ENCODE measurements at places on chromosomes 16 and 17.
A peak's percentile ranks its signal among the peaks of the same experiment; 100 is the strongest.

DNA sequence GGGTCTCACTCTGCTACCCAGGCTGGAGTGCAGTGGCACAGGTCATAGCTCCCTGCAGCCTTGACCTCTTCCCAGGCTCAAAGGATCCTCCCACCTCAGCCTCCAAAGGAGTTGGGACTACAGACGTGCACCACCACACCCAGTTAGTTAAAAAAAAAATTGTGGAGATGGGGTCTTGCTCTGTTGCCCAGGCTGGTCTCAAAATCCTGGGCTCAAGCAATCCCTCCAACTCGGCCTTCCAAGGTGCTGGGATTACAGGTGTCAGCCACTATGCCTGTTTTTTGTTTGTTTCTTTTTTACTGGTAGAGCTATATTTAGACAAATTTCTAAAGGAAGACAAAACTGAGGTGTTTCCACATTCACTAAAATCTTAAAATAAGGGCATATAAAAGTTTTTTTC, 1.7 kb downstream of the CMTR2 start:
- no peak for DNase-seq

DNA sequence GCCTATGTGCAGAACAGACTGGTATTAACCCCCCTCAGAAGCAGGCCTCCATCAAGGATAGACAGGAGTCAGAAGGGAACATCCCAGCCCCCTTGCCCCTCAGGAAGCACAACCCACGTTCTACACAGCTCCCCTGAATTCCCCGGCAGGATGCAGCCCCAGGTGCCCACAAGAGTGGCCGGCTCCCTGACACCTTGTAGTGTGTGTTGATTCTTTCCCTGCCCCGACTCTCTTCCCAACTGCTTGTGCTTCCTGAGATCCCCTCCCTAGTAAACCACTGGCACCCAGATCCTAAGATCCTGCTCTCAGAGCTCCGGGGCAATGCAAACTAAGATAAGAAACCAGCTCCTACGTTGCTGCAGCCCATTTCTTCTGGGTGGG, 34.8 kb upstream of the LITAF start:
- DNase-seq, result no peak

- DNase-seq, result no peak
Measured at GRCh38 chr16:1908184-1908583, 10.0 kb downstream of the HS3ST6 start.

DNA sequence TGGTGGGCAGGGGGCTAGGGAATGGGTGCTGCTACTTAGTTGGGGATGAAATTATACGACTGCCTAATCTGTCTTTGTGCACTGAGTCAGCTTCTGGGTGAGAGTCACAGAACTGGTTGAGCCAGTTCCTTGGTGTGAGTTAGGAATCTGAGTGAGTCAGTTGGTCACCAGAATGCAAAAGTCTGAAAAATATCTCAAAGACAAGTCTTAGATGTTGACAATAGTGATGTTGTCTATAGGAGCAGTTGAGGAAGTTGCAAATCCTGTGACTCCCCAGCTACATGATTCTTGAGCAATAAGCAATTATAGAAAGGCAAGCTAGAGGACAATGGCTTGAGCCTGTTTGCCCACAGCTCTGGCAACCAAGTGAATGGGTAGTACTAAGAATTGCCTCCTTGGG, 399.2 kb downstream of the CNTNAP4 start:
- DNase-seq, result no peak

DNA sequence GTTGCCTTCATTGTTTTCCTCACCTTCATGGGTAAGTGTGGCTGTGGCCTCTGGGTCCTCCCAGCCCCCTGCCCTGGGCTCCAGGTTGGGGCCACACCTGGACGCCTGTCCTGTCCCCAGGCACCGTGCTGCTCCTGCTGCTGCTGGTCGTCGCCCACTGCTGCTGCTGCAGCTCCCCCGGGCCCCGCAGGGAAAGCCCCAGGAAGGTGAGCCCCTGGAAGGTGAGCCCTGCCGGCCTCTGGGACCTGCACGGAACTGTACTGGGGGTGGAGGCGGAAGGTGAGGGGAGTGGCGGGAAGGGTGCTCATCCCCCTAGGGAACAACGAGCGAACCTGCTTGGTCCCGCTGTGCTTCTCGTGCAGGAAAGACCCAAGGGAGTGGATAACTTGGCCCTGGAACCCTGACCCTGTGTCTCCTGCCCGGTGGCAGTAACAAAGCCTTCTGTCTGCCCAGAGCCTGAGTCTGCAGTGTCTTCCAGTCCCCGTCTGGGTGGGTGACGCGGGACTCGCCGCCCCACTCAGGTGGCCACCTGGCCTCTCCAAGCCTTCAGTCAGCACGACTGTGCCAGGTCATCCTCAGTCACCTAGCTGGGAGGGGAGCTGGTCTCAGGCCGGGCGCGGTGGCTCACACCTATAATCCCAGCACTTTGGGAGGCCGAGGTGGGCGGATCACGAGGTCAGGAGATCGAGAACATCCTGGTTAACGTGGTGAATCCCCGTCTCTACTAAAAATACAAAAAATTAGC, 831 bp downstream of the SMIM22 start:
- no peak for DNase-seq

GRCh38 chr17:21452377-21453143, 76.4 kb downstream of the KCNJ12 start:
- DNase-seq, result no peak

- DNase-seq, result no peak
Measured at GRCh38 chr16:88441460-88441859, 11.6 kb upstream of the ZFPM1 start.

DNA sequence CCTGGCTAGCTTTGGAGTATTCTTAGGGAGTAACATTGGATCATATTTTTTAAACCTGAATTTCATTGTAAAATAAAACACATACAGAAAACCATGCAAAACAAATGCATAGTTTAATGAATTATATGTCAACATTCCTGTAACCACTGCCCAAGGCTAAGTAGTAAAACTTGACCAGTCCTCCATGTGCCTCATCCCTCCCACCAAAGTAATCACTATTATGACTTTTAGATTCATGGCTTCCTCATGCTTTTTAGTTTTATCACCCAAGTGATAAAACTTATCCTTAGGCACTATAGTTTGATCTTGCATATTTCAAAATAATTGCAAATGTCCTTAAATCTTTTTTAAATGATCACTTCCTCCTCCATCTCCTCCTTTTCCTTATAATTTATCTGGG, 20.4 kb downstream of the PRKCA start:
- no peak for DNase-seq

- DNase-seq, result no peak
Measured at GRCh38 chr16:12294471-12294870, 317.9 kb downstream of the SNX29 start.

DNA sequence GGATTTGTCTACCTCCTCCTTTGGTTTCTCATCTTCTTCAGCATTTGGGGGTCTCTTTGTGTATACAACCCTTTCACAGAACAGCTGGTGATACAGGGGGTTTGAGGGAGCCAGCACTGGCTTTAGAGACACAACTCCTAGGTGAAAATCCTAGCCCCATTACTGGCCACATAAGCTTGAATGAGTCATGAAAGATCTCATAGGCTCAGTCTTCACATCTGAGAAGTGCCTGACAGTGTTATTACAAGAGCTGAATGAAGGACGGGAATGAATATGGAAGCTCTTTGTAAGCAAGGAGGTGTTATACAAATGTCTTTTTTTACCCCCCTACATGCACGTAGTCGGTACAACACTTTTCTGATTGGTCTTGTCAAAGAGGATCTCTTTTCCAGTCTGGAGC, 1.7 kb upstream of the B4GALNT2 start:
- DNase-seq, result no peak

- no peak for DNase-seq
Measured at GRCh38 chr17:291587-291986, 61.0 kb downstream of the RPH3AL start.

GRCh38 chr16:66326991-66327513, 39.4 kb upstream of the CDH5 start:
- DNase-seq, result no peak

GRCh38 chr16:48354877-48355855, 30.0 kb downstream of the SIAH1 start:
- no peak for DNase-seq

DNA sequence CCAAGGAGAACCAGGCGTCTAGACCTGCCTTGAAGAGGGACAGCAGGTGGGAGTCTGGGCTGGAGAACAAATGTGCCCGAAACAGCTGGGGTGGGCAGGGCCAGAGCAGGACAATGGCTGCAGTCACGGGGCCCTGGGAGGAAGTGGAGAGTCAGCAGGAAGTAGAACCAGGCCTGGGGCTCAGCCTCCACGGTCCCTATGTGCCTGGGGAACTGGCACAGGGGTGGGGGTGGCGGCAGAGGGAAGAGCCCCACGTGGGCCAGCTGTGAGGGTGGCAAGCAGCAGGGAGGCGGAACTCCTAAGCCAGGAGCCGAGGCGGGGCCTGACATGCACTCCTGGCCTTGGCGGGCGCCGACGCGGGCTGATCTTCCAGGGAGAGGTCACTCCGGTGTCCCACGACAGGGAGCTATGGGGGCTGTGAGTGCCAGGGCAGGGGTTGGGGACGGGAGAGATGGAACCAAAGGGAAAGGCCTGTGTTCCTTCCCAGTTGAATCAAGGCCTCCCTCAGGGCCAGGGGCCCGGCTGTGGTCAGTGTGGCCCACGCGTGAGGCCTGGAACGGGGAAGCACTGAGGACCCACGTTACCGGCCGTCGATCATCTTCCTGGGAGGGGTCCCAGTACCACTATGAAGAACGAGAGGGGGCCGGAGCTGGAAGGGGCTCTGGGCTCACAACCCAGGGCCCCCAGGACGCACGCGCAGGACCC, 42.7 kb downstream of the TIMM22 start:
- no peak for DNase-seq

DNA sequence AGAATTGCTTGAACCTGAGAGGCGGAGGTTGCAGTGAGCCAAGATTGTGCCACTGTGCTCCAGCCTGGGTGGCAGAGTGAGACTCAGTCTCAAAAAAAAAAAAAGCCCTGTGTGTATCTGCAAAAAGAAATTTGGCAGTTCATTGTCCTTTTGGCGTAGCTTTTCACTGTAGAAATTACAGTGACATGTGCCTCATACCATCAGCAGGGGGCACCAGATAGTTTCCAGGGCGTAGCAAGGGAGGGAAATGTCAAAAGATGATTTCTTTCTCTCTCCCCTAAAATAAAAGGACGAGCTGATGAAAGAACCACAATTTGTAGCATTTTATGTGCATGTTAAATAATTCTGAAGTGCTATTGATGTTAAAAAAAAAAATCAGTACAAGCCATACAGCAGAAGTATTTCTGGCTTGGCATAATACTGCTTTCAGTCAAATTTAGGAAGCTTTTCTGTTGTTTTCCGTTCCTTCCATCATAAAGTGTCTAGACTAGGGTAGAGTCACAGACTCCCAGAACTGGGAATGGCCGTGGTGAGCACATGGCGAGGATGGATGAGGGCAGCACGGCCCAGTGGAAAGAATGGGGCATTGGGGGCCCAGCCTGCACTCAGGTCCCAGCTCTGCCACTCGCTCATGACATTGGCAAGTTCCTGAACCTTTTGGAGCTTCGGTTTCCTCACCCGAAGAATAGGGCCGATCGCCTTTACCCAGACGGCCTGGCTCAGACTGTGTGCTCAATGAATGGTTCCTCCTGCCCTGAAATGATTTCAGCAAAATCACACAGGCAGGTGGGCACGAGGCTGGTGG, 59.8 kb upstream of the RPH3AL start:
- peak; percentile 77 for DNase-seq

DNA sequence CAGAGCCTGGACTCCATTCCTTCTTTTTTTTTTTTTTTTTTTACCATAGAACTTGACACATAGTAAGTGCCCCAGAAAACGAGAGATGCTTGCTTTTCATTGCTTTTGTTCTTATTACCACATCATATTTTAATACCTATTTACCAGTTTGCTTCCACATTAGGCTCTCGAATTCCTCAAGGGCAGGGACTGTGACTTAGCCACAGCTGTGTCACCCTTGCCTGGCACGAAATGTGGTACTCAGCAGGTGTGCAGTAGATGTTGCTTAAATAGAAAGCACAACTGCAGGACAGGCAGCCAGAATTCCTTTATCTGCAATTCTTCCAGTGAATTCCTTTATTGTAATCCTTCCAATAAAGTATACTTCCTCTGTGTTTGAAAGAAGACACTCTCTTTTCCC, 393.0 kb downstream of the HAPSTR1 start:
- no peak for DNase-seq

- no peak for DNase-seq
Measured at GRCh38 chr16:81752876-81753227, 26.2 kb upstream of the PLCG2 start.

- DNase-seq, result no peak
Measured at GRCh38 chr16:74111456-74111982, 185.1 kb upstream of the PSMD7 start.

DNA sequence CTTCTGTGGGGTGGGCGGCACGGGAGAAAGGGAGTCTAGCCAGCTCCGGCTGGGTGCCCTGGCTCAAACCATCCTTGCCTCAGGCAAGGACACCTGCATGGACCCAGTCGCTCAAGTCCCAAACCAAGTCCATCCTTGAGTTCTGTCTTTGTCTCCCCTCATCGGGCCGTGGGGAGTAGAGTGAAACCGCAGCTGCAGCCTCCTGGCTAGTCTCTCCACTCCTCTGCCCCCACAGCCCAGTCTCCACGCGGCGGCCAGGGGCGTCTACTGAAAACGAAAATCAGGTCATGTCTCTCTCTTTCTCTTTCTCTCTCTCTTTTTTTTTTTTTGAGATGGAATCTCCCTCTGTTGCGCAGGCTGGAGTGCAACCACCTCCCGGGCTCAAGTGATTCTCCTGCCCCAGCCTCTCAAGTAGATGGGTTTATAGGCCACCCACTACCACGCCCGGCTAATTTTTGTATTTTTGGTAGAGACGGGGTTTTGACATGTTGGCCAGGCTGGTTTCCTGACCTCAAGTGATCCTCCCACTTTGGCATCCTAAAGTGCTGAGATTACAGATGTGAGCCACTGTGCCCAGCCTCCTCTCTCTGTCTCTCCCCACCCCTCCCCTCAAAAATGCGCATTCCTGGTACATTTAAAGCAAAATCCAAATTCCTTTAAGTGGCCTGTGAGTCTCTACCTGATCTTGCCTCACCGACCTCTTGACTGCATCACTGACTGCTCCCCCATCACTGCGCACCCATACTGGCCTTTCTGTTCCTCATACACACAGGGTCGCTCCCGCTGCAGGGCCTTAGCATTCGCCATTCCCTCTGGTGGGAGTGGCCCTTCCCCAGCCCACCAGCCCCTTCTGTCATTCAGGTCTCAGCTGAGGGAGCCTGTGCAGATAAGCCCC, 17.7 kb upstream of the RMI2 start:
- DNase-seq, result no peak

GRCh38 chr16:68739964-68740627, 3.0 kb downstream of the CDH1 start:
- no peak for DNase-seq

DNA sequence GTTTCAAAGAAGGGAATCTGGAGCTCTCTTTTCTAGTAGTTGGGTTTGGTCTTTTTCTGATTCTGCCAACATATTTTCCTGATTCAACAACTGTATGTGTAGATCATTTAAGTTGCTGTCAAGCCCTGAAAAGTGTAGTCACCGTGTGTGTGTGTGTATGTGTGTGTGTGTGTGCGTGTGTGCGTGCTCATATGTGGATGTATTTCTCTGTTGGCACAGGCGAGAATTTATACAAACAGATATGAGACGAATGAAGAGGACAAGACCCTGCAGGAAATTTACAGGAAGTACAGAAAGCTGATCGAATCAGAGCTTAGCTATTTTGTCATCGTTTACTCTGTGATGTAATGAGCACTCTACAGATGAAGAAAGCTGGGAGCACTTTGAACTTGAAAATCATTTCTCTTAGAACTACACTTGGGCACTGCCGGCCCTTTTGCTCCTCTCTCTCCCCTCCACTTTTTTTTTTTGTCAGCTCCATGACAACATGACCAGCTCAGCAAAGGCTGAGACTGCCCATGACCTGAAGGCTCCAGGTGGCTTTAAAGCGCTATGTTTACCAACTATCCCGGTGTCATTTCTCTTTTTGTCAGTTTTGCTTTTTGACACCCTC, 11.2 kb downstream of the FBXO39 start:
- DNase-seq, result no peak

- DNase-seq, result peak; percentile 70
Measured at GRCh38 chr17:1644493-1645206, 882 bp downstream of the SCARF1 start.

Measured in activated CD8-positive, alpha-beta memory T cell treated with anti-CD3 and anti-CD28 coated beads, Interleukin-2, amount 10 ng/mL, durations not matched to agents 7 days and 5 days (primary cell).